Cardiac septum (tissue), 1 donor: ENCODE measurements at places on chromosomes 12 and 14. TPM values are rescaled to one million over a fixed set of nuclear protein-coding genes. Genes with fewer than 3 reads are reported as not detected.

KRT75 gene
- not detected for total RNA-seq

PKP2 gene
- 463 TPM for total RNA-seq

KCNH5 gene
- total RNA-seq, result not detected

KCNMB4 gene
- total RNA-seq, result 1.6 TPM

HOXC11 gene
- not detected for total RNA-seq

LYSET gene
- total RNA-seq, result 17.3 TPM

DNA sequence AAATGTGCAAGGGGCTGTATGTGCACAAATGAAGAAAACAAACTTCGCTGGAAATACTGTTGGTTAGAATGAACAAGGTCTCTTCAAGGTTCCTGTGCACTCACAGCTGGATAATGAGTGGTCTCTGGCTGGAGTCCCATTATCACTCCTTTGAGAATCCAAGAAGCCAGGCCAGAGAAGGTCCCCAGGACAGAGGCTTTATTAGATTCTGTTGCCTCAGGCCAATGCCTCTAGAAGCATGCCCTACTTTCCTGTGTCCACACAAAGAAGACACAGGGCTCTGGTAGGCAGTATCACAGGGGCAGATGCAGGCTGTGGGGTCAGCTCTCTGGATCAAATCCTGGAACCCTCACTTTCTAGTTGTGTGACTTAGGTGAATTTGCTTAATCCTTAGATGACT is 384.7 kb downstream of the GRIN2B start:
- DNase-seq, result no peak

GRCh38 chr12:130116791-130117190 is 45.5 kb upstream of the FZD10 start:
- DNase-seq, result no peak

GRCh38 chr12:106078358-106079010 is 60.3 kb downstream of the NUAK1 start:
- no peak for DNase-seq

GRCh38 chr14:102370305-102370809 is 7.6 kb downstream of the TECPR2 start:
- peak; percentile 79 for DNase-seq

DNA sequence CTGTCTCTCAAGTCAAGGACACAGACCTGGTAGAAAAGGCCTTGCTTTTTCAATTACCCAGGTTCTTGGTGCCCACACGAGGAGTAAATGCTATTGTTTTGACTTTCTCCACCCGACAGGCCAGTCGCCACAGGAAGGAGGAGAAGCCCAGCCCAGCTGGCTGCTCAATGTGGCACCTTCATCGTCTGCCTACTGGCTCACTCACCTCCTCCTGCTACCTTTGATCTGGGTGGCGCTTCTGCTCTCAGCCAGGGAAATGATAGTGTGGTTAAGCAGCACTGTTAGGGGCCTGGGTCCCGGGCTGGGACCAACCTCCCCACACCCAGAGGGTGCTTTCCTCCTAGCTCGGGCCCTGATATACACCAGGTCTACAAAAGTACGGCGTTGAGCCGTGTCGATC is 75.0 kb upstream of the FZD10 start:
- DNase-seq, result no peak

- no peak for DNase-seq
Measured at GRCh38 chr12:8154526-8154925, 2.3 kb upstream of the ZNF705A start.

- DNase-seq, result no peak
Measured at GRCh38 chr12:89949457-89950195, 241.0 kb upstream of the ATP2B1 start.

DNA sequence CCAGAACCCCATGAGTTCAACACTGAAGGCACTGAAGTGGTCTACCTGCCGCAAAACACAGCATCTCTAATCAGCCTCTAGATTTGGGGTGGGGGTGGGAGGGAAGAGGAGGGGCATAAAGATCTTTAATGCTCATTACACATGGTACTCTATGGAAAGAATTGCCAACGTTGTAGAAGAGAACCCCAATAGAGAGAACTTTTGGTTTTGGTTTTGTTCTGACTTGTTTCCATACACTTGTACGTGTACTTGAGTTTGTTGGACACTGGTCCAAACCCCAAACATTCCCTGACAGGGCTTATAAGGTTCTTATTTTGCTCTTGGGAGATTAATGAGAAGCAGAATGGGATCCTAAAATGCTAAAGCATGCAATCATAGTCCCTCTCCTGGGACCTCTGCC is 31.0 kb downstream of the GNPTAB start:
- DNase-seq, result no peak

DNA sequence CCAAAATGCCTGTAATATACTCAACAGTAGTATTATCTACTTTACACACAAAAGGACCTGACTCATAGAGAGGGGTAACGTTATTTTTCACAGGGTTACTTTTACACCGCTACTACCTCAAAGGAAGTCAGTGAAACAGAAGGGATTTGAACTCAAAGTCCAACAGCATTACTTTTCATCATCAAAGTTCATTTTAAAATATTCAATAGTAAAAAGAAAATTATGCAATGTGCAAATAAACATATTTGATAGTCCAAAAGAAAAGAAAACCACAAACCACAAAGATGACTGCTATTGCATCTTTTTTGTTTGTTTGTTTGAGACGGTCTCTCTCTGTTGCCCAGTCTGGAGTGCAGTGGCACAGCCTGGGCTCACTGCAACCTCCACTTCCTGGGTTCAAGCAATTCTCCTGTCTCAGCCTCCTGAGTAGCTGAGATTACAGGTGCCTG is 15.5 kb downstream of the KIF21A start:
- no peak for DNase-seq

- no peak for DNase-seq
Measured at GRCh38 chr14:56170028-56170427, 51.8 kb downstream of the PELI2 start.

DNA sequence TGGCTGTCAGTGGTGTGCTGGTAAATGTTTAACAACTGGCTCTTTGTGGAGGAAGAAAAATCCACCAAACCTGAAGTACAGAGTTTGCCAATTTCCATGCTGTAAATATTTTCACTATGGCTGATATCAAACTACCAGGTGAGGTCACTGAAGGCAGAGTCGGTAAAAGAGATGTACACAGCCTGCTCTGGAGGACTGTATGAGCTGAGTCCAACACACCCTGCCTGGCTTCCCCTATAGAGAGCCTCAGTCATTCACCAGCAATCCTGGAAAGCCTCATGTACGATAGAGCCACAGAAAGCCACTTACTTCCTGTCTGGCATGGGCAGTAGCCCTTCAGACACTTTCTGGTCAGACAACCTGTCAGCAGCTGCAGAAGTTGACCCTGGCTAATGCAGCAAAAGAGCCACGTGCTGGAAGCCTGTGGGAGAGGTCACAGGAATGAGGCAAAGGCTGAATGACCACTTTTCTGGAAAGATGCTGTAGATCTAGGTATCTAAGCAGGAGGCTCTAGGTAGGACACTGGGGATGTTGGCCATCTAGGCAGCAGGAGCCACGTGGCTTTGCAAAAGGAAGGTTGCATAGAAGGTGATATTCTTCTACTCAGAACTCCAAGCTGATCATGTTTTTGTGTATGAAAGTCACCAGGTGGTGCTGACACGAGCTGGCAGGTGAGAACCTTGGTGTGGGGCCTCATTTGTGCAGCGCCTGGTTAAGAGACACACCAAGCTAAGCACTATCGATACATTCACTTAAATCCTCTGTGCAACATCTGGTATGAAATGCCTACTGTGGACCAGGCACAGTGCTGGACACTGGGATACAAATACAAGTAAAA is 553.9 kb downstream of the VRK1 start:
- no peak for DNase-seq

- DNase-seq, result no peak
Measured at GRCh38 chr12:46811185-46811584, 14.6 kb downstream of the SLC38A4 start.

DNA sequence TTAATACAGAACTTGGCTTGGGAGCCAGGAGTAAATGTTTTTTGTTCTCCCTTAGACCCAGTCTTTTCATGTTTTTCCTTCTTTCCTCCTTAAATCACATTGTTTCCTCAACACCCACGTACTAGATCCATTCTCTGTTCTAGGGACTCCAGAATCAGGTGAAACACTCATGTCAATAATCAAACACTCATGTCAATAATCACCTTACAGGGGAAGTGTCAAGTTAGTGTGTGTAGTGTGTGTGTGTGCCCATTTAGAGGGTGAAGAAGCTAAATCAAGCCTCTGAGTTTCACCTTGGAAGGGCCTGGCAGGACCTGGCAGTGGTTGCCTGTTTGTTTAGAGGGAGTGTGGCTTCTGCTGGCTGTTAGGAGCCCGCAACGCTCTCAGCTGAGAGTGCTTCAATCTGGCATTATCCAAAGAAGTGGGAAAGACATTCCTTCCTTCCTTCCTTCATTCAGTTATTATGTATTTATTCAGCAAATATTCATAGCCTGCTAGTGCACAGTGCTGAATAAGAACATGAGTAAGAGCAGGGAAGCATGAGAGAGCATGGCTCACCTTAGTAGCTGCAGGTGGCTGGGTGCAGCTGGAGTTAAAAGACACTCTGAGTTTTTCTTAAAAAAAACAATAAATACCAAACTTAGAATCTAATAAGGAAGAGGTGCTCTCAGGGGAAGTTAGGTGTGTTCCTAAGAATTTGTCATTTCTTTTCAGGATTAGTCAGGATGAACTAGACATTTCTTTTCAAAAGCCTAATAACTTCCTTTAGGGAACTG is 17.6 kb upstream of the EID3 start:
- DNase-seq, result no peak
